ENCODE measurements at places on chromosomes 4 and X. TPM values are rescaled to one million over a fixed set of nuclear protein-coding genes. Genes with fewer than 3 reads are reported as not detected.

Gene CTSO
- 0.53 TPM for total RNA-seq

Gene KLHL13
- 7.8 TPM for total RNA-seq

Gene CLDN24
- not detected for total RNA-seq

Gene AFM
- total RNA-seq = not detected

Gene SLC49A3
- not detected for total RNA-seq

Gene TGIF2LX
- total RNA-seq = not detected

DNA sequence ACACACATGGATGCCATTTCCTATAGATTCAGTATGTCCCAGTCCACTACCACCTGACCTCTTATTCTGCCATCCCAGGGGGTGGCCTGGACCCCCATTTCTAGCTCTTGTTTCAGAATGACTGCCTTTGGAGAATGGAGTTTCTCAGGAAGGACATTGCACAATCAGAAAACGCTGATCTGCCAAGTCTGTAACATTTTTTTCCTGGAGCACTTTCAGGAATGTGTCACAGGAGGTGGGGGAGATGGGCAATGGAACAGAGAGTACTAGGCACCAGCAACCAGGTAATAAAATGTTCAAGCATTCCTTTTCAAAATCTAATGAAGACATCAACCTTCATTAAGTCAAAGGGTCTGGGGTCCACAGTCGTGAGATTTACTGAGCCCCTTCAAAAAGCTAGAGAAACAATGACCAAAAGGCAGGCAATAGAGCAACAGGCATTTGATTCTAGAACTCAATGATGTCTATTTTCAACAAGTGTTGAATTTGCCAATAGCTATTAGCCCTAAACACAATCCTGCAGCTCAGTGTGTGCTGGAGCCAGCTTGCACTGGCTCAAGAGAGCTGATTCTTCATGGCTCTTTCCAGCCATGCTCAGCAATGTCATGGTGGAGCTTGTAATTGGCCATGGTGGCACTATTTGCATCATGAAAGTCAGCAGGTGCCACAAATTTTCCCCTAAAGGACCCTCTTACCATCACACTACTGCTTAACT lies 87.1 kb downstream of the KDR start:
- DNase-seq = no peak

DNA sequence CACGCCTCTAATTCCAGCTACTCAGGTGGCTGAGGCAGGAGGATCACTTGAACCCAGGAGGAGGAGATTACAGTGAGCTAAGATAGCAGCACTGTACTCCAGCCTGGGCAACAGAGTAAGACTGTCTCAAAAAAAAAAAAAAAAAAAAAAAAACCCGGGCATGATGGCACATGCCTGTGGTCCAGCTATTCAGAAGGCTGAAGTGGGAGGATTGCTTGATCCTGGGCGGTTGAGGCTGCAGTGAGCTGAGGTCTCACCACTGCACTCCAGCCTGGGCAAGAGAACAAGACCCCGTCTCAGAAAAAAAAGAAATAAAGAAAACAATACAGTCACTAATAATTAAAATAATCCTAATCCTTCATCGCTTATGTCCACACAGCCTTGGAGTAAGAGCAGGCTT lies 68.1 kb downstream of the APBB2 start:
- no peak for DNase-seq

DNA sequence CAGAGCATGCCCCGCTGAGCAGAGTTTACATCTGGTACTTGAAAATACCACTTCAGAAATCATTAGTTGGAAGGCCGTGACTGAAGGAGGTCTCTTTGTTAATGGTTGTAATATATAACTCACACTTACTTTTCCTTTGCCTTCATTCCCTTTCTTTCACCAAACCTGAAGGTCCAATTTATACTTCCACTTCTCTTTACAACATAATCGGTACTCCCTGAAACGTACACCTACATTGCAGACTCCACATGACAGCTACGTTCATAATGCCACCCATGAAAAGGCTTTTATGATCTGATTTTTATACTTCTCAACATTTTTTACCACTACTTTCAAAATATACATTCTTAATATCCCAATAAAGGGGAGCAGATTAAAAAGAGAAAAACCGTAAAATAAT lies 298.7 kb downstream of the C4orf33 start:
- no peak for DNase-seq

DNA sequence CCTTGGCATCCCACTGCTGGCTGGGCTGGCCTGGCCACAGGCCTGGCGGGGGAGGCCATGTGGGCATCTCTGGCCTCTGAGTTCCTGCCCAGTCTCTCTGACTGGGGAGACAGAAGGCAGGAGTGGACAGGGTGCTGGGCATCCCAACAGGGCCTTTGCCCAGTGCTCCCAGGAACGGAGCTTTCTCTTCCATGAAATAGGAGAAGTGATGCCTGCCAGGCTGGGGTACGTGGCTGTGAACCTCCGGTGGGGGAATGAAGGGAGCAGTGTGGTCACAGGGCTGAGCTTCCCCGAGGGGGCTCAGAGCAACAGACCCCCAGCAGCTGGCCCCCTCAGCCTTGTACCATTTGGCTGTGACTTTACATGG lies 40.4 kb upstream of the HMX1 start:
- DNase-seq = no peak

DNA sequence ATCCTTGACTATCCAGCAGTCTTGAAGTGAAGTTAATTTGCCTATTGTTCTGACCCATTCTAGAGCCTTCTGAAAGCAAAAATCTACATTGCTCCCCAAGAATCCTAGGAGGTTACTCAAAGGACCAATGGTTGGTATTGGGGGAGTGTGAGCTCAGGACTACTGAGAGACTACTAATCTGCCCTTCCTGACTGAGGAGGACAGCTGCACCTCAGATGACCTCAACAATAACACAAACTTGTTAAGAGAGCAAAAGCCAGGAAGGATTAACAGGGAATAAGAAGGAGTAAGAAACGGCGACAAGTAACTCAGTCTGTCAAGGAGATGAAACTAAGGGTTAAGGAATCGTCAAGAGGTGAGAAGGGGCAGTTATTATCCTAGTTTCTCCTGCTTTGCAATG lies 43.4 kb downstream of the IDS start:
- no peak for DNase-seq

GRCh38 chrX:100731441-100732281 lies at the start of gene SYTL4:
Gene SYTL4, minus strand, starts transcription at chrX:100732121. Its CDS starts 30,084 bp downstream, at chrX:100702037.
- no peak for DNase-seq
